ENCODE measurements at places on chromosomes 6 and 20. TPM values are rescaled to one million over a fixed set of nuclear protein-coding genes. Genes with fewer than 3 reads are reported as not detected.

DNA sequence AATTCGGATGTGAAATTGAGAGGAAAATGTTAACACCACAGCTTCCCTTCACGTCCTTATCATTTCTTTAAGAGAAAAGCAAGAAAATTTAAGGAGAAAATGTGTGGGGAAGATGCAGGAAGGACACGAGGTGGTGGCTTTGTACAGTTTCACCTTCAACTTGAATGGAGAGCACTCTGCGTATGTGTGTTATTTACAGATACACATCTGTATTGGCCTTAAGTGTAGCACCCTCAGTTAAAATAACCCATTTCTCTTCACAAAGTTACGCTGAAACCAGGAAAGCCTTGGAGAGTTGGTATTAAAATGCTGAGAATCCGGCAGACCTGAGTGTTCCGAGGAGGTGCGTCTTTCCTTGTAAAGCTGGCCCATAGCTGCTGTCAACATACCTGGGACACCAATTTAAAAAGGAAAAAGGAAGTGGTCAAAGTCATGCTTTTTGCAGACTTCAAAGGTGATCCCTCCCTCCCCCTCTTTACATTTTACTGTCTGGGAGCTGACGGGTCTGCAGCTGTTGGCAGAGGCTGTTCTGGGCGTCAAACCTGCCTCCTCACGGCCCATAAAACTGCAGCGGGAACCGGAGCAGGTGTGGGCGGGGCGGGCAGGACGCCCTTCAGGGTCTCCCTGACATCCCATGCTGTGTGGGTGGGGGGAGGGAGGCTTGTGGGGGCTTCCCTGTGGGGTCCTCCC lies 61.3 kb upstream of the TBXT start:
- H3K27ac ChIP-seq: no peak overlapping the region
- peaks cover 39% of the 10 kb centered on the region for H3K4me1 ChIP-seq
- no peaks in the 10 kb centered on the region for H3K36me3 ChIP-seq
- peaks cover 44% of the 10 kb centered on the region for H3K27me3 ChIP-seq

- DNase-seq: no peak
- no peak overlapping the region for H3K27ac ChIP-seq
- H3K36me3 ChIP-seq: no peaks in the 10 kb centered on the region
- H3K4me1 ChIP-seq: no peaks in the 10 kb centered on the region
- peaks cover 21% of the 10 kb centered on the region for H3K27me3 ChIP-seq
Measured at GRCh38 chr6:16985513-16986284, 116.2 kb upstream of the STMND1 start.

DNA sequence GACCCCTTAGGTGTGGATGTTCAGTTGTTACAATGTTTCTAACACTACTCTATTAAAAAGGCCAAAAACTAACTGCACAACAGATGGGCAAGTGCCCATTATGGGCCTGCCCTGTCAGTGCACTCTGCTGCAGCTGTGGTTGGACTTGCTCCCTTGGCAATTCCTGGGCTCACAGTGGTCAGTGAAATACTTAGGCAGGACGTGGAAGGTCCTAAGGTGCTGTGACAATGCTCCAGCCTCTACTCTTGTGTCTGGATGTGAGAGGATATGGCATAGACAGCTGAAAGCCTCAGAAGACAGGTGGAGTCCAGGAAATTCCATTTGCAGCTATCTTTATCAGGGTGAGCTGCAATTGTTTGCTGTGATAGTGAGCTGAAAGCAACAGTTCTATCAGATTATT lies 136.5 kb upstream of the OLIG3 start:
- H3K4me1 ChIP-seq: peaks cover 2% of the 10 kb centered on the region
- H3K27ac ChIP-seq: no peak overlapping the region
- no peak overlapping the region for H3K4me3 ChIP-seq
- H3K27me3 ChIP-seq: peaks cover 8% of the 10 kb centered on the region
- no peaks in the 10 kb centered on the region for H3K36me3 ChIP-seq

DNA sequence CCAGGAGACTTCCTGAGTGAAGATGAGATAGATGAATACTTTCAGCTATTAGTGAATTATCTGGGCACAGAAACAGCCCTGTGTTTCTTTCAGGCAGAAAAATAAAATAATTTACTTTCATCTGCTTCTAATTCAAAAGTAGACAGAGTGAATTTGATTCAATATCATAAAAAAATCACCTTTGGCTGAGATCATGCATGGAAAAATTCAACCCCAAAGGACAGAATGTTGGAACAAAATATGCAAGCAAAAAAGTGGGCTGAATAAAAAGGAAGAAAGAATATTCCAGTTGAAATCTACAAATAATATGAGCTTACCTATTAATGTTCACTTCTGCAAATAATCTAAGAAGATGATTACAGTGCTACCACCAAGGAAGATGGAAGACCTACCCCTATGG lies 546.9 kb downstream of the TFAP2B start:
- no peaks in the 10 kb centered on the region for H3K27me3 ChIP-seq
- no peaks in the 10 kb centered on the region for H3K36me3 ChIP-seq
- no peak overlapping the region for H3K27ac ChIP-seq
- no peak for DNase-seq
- H3K4me3 ChIP-seq: no peak overlapping the region

GRCh38 chr6:169381988-169382387 lies 128.3 kb upstream of the THBS2 start:
- H3K27ac ChIP-seq: no peak overlapping the region
- no peaks in the 10 kb centered on the region for H3K36me3 ChIP-seq
- no peaks in the 10 kb centered on the region for H3K4me1 ChIP-seq
- H3K4me3 ChIP-seq: no peak overlapping the region

- H3K27me3 ChIP-seq: no peaks in the 10 kb centered on the region
- peak within 1 kb of the TSS; percentile 87 for H3K27ac ChIP-seq
- DNase-seq: peak; percentile 59
- peaks cover 26% of the 10 kb centered on the region for H3K4me1 ChIP-seq
- peaks cover 2% of the 10 kb centered on the region for H3K36me3 ChIP-seq
- H3K4me3 ChIP-seq: peak within 1 kb of the TSS; percentile 71
Measured at GRCh38 chr6:135851442-135852271, at the start of gene PDE7B. TSS of gene PDE7B (plus strand) at chr6:135851701.

DNA sequence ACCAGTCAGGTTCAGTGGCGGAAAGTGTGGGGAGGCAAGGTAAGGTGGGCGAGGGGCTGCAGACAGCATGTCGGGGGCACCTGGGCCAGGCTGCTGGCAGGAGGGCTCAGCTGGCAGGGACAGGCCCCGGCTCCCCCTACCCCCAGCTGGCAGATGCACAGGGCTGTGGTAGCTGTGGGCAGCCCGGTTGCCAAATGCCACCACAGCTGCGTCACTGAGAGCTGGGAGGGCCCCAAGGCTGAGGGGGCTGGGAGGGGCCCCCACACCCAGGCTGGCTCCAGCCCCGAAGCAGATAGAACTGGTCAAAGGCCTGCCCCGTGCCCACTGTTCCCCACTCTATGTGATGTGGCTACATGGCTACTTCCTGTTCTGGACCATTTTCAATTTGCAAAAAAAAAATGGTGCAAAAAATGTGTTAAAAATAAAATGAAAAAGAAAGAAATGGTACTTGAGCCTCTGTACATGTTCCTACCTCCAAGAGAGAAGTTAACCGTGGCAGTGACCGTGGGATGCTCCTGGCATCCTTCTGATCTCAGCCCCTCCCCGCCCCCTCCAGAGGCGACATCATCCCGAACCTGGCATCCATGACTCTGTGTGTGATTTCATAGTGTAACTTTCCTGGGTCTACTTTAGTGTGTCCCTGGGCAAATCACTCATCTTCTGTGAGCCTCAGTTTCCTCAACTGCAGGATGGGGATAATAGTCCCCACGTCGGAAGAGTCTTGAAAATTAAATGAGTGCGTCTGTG lies 64.4 kb downstream of the UBE2V1 start:
- peaks cover 13% of the 10 kb centered on the region for H3K27me3 ChIP-seq
- no peak overlapping the region for H3K27ac ChIP-seq
- H3K36me3 ChIP-seq: no peaks in the 10 kb centered on the region
- DNase-seq: peak; percentile 16
- peaks cover 10% of the 10 kb centered on the region for H3K4me1 ChIP-seq

STMN3 gene
- 54.4 TPM for total RNA-seq

MAFB gene
- not detected for total RNA-seq

COL9A1 gene
- not detected for total RNA-seq
